ENCODE measurements at places on chromosomes 12 and 14.

DNA sequence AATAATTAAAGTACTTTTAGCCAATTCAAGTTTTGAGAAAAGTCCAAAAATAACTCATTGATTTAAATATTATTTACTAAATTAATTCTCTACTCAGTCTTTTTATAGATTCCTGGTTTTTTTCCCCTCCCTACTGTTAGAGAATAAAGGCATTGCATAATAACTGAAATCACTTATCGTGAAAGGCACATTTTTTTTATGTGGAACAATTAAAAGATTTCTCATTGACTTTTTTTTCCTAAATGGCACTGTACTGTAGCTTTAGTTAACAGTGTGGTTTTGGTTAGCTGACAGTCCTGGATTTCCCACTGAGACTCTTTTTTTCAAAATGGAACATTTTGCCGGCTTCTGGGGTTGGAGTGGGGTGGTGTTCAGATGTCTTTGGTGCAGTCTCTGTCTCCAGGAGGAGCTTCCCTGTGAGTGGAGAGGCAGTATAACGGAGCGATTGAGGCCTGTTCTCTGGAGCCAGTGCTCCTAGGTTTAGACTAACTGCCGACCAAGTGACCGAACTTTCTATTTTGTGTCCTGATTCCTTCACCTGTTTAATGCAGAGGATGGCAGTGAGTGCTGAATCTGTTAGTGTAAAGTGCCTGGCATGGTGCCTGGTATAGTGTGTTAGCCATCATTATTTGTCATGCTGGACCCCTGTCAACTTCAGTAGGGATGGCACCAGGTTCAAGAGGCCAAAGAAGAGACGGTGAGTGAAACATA lies 117.7 kb downstream of the ADCK1 start:
- no peak for DNase-seq

DNA sequence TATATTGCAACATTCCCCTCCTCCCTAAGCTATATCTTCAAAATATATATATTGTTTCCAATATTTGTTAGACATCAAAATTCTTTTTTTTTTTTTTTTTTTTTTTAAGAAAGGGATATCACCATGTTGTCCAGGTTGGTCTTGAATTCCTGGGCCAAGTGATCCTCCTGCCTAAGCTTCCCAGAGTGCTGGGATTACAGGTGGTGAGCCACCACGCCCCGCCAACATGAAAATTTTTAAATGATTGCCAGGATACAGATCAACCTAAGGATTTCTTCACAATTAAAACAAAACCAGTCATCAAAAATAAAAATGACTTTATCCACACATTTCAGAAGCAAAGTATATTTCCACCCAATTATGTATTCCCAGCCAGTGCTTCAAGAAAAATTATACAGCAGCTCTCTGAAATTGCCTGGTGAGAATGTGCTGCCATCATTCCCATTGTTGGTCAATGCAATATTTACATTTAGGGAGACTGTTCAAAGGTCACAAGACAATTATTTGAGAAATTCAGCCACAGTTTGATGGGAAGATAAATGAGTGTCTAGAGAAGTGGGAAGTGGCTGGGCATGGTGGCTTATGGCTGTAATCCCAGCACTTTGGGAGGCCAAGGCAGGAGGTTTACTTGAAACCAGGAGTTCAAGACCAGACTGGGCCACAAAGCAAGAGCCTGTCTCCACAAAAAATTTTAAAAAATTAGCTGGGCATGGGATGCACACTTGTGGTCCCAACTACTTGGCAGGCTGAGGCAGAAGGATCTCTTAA lies 141.7 kb upstream of the AMIGO2 start:
- DNase-seq, result no peak

DNA sequence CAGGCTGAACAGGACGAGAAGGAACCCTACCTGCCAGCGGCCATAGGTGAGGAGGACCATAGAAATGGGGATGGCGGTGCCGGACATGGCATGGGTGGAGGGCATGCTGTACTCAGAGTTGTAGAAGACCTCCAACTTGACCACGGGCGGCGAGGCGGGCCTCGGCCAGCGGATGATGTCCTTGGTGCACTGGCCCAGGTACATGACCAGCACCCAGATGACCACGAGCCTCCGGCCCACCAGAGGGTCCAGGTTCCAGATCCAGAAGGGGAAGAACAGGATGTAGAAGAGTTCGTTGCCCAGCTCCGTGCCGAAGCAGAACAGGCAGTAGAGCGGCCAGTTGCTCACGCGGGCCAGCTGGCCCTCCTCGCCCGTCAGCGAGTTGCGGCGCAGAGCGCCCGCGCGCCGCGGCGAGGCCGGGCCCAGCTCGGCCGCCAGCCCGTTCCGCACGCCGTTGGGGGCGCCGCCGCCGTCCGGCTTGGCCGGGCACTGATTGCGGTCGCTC lies 582 bp downstream of the SGPP1 start:
- DNase-seq, result no peak

DNA sequence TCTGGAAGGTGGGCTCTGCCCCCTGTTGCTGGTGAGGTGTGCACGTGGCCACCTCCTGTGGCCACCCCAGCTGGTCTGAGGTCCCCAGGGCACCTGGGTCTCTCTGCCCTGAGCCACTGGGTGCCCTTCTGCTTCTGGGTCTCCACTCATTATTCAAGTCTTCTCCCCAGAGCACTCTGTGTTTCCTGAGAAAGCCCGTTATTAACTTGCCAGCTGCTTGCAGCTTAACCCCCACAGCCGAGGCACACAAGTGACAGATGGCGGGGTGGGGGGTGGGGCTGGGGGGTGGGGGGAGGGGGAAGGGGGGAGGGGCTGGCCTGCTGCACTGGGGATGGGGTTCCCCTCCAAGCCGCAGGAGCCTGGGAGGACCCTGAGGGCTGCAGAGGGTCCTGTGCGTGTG lies 40.5 kb downstream of the FBRSL1 start:
- DNase-seq, result no peak

GRCh38 chr14:29016050-29016900 lies 249.7 kb downstream of the FOXG1 start:
- no peak for DNase-seq

DNA sequence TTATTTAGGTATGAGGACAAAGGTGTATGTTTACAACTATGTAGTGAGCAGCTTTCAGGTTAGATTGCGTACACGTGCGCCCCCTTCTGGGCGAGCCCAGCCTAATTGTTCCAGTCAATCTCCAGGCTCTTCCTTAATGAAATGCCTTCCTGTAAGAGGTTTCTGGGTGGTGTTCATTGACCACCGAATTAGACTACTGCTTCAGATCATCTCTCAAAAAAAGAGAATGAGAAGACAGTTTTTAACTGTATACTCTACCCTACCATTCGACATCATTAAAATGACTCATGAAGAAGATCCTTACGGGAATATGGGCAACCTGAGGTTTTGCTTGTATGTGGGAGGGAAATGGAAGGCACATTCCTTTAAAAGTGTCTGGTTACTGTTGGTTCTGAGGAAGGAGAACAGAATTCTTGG lies 2.1 kb downstream of the LUM start:
- no peak for DNase-seq

DNA sequence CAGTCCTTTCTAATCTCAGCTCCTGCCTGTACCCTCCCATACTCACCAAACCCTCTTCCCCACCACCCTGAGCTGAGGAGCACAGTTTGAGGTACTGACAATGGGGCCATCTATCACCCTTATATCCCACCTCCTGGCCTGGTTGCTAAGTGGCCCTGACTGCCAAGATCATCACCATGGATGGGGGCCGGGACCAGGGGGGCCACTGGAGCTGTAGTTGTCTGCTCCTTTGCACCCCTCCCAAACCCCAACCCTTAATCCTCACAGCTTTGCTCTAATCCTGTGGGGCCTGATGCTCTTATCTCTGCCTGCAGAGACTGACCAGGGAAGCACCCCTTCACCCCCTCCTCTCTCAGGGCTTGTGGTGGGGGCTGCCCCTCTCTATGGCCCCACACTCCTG lies 395 bp upstream of the GNB3 start:
- no peak for DNase-seq

- no peak for DNase-seq
Measured at GRCh38 chr12:56358836-56359532, 923 bp downstream of the STAT2 start.

GRCh38 chr12:91687052-91688017 lies 458.3 kb downstream of the BTG1 start:
- no peak for DNase-seq

GRCh38 chr14:54747616-54748015 lies 155.0 kb downstream of the GCH1 start:
- DNase-seq, result no peak

DNA sequence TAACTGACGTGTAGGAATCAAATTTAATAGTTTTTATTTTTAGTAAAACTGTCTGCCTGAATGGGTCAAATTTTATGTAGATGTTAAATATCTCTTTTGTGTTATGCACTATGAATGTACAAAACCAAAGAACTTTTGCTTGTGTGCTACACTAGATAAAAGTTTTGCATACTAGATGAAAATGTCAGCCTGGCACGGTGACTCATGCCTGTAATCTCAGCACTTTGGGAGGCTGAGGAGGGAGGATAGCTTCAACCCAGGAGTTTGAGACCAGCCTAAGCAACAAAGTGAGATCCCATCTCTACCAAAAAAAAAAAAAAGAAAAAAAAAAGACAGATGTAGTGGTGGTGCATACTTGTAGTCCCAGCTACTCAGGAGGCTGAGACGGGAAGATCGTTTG lies 11.1 kb downstream of the AEBP2 start:
- DNase-seq, result no peak

DNA sequence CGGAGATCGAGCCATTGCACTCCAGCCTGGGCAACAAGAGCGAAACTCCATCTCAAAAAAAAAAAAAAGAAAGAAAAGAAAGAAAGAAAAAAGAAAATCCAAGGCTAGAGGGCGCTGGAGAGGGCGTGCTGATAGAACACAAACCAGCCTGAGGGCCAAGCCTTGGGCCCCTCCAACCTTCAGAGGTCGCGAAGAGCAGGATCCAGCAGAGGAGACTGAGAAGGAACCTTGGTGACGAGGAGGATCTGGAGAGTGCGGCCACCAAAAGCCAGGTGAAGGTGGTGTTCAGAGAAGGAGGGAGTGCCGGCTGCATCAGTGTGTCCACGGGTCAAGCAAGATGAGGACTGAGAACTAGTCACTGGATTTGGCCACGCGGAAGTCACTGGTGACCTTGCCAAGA lies 4.1 kb upstream of the DYNC1H1 start:
- no peak for DNase-seq

- DNase-seq, result no peak
Measured at GRCh38 chr12:4552191-4552590, 9.8 kb upstream of the DYRK4 start.

DNA sequence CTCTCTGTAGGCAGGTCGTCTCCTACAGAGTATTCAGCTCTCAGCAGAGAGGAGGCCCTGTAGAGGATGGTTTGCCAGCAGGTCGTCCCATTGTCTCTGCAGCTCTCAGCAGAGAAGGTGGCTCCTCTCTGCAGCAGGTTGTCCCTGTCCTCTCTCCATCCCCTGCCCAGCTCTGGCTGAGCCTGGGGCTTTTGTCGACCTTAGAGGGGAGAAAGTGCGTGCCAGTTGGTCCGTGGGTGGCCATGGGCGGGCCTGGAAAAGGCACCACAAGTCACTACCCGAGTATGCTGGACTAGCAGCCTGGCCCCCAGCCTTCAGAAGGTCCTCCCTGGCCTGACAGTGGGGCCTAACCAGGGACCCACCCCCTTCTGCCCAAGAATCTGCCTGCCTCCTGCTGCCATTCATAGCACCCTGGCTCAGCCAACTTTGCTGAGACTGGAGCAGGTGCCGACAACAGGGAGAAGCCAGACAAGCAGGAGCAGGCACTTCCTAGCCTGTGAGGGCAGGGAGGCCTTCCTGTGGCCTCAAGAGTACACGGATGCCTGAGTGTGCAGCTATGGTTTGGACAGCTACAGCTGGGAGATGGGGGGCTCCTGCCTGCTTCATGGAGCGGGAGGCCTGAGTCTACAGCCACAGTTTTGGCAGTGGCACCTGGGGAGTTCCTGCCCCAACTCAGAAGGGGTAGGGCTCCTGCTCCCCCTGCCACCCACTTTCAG lies 59.7 kb upstream of the KCNH3 start:
- DNase-seq, result no peak

- no peak for DNase-seq
Measured at GRCh38 chr12:89878950-89879349, 170.3 kb upstream of the ATP2B1 start.

DNA sequence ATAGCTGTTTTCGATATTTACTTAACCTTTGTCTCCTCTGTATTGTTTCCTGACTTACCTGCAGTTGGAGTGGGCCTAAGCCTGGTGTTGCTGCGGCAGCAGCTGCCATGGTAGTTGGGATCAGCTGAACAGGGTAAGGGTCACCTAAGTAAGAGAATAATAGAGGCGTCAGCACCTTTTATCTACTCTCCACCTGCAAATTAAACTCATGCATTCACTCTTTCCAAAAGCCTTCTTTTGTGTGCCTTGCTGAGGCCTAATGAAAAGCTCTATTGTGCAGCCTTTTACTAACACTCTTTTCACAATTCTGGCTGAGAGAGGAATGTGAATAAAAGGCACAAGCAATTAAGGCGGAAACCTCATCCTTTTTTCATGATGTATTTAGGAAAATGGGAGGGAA lies 308.7 kb downstream of the SOX5 start:
- no peak for DNase-seq

- DNase-seq, result no peak
Measured at GRCh38 chr12:54561164-54561563, 11.8 kb downstream of the PDE1B start.

GRCh38 chr12:98253207-98254037 lies 262.0 kb upstream of the TMPO start:
- no peak for DNase-seq

GRCh38 chr14:85978582-85979250 lies 448.8 kb downstream of the FLRT2 start:
- no peak for DNase-seq

Data from stimulated activated CD8-positive, alpha-beta memory T cell treated with anti-CD3 and anti-CD28 coated beads, Interleukin-4, amount 100 ng/mL, for 4 hours (primary cell).